Muscle of back (tissue), 13 donors: ENCODE measurements at places on chromosomes 4 and X. TPM values are rescaled to one million over a fixed set of nuclear protein-coding genes. Genes with fewer than 3 reads are reported as not detected.

- DNase-seq: no peak
Observed at GRCh38 chrX:148574237-148574973, 74.0 kb downstream of the AFF2 start.

DNA sequence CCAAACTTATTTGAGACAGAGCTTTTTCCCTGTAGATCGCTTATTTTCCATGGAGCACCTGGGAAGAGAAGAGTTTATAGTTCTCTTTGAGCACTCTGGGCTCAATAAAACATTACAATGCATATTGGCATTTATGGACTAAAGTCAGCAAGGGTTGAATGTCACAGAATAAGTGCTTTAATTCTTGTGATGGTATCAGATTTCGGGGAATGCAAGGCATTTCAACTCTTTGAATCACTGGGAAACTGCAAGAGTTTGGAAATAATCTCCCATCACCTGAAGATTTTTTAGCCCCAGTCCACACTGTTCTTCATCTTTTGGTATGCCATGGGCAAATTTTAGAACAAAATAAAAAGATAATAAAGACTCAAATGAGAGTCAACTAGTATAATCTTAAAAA is 111.5 kb upstream of the WDFY3 start:
- DNase-seq: no peak

DNA sequence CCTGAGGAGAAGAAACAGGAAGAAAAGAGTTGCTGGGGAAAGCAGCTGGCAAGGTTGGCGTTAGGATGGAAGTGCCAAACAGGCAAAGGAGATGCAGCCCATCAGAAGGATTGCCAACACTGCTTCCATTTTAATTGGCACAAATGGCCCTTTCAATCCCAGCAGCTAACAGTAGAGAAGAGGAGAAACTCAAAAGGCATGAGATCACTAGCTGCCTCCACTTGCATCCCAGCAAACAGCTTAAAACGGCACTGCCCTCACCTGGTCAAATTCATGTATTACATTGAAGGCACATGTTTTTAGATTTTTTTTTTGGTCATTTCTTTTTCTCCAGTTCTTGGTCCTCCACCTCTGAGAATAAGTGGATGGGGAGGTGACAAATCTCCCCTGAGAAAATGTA is 14.9 kb upstream of the LOC101059915 start:
- peak; percentile 42 for DNase-seq

Gene TMPRSS11A
- not detected for polyA plus RNA-seq

Gene ITGB1BP2
- polyA plus RNA-seq: 127 TPM

Gene CNKSR2
- polyA plus RNA-seq: 5.4 TPM

DNA sequence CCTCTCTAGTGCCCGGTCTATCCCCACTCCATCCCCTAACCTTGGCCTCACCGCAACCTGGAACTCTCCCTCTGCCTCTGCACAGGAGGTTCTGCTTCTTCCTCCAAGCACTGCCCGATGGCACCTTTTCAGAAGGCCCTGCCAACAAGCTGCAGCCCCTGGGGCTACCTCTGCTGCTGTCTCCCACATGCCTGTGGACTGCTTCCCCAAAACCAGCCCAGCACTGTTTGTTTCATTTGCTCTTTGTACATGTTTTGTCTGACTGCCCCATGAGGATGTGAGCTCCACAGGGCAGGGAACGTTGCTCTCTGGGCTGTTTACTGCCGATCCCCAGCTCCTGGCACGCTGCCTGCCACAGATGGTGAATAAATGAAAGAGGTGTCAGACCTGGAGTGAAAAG is 85.4 kb downstream of the INTS6L start:
- DNase-seq: no peak
